8988T (cell line): ENCODE measurements at places on chromosomes 1 and 21.

- no peak for DNase-seq
These were observed 42.3 kb downstream of the MAN1C1 start for GRCh38 chr1:25658791-25659431.

GRCh38 chr1:156448134-156448967 is 52.2 kb downstream of the MEF2D start:
- DNase-seq: no peak

- DNase-seq: no peak
These were observed 29.0 kb downstream of the WDR26 start for GRCh38 chr1:224405604-224405970.

- no peak for DNase-seq
These were observed 17.5 kb upstream of the IGFN1 start for GRCh38 chr1:201172999-201173610.

DNA sequence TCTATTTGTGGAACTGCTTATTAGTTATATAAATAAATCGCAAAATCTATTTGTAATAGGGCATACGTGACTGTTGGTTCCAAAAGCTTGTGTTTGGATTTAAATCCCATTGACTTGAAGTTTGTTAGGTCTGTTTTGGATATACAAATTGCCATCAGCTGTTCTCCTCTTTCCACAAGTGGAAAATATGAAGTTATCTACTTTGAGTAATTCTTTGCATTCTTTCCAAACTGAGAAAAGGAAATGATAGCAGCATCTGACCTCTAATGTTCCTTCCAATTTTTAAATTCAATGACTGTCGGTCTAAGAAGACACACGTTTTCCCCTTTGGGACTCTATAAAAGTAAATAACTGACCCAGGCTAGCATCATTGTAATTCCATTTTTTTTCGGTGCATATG is 165.7 kb upstream of the SGIP1 start:
- DNase-seq: no peak

- no peak for DNase-seq
These were observed 11.5 kb downstream of the PFKFB2 start for GRCh38 chr1:207064561-207064960.

GRCh38 chr1:197285526-197286205 is 17.6 kb downstream of the CRB1 start:
- no peak for DNase-seq

DNA sequence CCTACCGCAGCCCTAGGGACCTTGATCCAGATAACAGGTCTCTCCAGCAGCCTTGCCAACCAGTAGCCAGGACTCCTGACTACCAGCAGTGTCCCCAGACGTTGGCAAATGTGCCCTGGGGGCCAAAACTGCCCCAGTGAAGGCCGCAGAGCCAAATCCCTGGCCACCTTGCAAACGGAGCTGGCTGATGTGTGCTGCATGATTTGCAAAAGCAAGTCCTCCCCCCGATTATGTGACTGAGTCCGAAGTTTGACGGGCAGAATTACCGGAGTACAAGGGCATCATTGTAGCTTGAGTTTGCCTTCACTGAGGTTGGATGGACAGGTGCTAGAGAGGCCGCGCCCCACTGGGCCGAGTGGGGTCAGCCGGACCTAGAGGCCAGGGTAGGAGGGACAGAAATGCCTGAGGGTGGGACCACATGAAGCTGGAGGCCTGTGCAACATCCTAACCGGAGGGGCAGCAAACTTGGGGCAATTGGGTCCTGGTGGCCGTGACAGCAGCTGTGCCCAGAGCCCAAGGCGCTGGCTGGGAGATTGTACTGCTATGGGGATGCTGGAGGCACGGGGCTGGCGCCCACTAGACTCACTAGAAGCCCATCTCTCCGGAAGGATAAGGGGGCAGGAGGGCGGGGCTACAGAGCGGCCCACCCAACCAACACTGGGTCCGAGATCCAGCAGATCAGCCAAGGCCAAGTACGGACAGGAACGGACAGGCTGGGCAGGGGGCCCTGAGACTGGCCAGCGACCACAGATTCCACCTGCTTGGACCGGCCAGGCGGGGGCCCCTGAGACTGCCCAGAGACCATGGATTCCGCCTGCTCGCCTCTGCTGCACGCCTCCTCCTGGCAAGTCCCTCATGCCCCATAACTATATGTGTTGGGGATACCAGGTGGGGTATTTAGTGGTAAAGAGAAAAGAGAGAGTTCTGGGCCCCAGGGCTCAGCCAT is 2.8 kb downstream of the ARHGEF16 start:
- no peak for DNase-seq

GRCh38 chr1:228264090-228264829 is 56.4 kb downstream of the OBSCN start:
- DNase-seq: no peak

DNA sequence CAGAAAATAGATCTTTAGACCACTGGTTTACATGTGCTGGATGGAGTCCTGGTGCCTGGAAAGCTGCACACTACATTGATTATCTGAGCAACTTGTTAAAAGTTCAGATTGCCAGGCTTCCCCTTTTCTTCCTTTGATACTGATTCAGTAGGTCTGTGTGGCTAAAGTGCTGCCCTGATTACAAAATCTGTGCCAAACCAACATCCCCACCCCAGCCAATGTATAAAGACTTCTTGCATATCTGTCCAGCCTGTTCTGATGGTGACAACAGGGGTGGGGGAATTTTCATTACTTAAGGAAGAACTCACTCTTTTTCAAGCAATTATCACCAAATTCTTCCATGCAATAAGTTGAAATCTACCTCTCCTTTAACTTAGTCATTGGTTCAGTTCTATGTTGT is 135.5 kb downstream of the TNFSF18 start:
- DNase-seq: no peak

DNA sequence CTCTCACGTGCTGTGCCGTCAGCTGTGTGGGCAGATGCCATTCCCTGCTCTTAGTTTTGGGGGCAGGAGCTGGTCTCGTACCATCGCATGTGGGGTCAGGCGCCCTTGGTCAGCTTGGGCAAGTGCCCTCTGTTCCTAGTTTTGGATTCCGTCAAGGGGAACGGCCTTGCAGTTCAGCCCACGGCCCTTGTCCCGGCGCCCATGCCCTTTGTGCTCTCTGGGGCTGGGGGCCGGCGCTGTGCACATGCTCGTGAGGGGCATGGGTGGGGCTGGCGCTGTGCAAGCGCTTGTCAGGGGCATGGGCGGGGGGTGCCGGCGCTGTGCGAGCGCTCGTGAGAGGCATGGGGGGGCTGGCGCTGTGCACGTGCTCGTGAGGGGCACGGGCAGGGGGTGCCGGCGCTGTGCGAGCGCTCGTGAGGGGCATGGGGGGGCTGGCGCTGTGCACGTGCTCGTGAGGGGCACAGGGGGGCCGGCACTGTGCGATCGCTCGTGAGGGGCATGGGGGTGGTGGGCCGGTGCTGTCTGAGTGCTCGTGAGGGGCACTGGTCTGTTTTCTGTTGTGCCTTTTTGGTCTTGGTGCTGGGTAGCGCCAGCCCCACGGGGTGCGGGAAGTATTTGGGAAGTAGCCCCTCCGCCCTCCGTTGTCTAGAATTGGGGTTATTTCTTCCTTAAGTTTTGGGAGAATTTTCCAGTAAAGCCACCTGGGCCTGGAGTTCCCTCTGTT is 29.5 kb upstream of the DIP2A start:
- DNase-seq: no peak

GRCh38 chr1:145805057-145805456 is 18.8 kb downstream of the RNF115 start:
- DNase-seq: no peak

DNA sequence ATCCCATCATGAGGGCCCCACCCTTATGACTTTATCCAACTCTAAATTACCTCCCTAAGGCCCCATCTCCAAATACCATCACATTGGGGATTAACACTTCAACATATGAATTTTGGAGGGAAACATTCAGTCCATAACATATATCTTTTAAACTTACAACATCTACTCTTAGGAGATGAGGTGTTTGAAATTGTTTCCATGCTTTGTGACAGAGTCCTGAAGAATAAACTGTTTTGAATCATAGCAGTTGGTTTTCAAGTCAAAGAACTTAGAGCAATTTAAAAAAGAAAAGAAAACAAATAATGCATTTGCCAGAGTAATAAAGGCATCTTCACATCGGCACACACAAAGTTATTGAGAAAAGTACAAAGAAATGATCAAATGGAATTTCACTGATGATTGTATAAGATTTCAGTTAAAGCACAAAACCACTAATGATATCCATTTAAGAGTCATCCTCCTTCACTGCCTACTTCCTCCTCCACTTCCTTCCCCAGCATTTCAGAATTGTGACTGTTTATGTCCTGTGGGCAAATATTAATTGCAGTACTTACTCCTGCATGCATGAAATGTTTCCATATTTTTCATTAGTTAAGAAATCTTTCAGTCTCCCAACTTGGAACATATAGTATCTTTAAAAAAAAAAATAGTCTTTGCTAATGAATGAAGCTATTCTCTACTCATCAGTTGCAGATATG is 202.0 kb downstream of the LRRC40 start:
- DNase-seq: no peak

- DNase-seq: no peak
These were observed at the start of gene CACYBP for GRCh38 chr1:174999936-175000696. CACYBP (plus strand) TSS chr1:174999947; CDS start chr1:175000181, 234 bp downstream.

GRCh38 chr1:229035748-229036082 is 235.2 kb upstream of the RAB4A start:
- DNase-seq: no peak

GRCh38 chr1:22741118-22741517 is 30.5 kb downstream of the EPHB2 start:
- no peak for DNase-seq

GRCh38 chr1:186750257-186750656 is 70.0 kb upstream of the PTGS2 start:
- no peak for DNase-seq

GRCh38 chr1:2529784-2530512 is at the start of gene HES5:
HES5 (minus strand) TSS chr1:2530263; CDS start chr1:2530164, 99 bp downstream.
- no peak for DNase-seq

DNA sequence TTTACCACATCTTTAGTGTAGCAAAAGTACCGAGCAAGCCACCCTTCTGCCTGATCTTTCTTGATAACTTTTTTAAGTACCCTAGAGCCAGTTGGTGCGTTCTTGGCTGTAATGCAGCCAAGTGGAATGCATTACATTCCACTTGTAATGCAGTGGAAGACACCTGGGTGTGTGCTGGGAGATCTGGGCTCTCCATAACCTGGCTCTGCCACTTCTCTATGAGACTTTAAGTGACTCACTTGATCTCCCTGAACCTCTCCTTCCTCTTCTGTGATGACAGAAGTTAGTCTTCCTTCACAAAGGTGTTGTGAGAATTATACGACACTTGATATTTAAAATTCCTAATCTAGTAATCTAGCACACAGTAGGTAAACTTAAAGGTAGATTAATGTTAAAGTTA is 35.3 kb upstream of the NFIA start:
- DNase-seq: no peak

DNA sequence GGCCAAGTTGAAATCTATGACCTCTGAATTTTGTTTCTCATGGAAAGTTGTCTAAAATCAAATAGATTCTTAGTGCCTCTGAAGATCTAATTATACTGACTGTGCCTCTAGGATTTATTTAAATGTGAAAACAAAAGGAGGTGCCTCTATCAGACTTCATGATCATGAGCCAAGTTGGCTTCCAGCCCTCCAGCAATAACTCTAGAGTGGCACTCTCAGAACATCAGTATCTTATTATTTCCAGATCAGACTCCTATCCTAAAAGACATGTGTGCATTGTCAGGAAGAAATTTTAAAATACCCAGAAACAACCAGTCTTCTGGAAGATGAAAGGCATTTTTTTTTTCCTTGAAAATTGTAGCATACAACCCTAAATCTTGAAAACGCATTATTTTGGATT is 368.0 kb downstream of the PDE4B start:
- DNase-seq: no peak

DNA sequence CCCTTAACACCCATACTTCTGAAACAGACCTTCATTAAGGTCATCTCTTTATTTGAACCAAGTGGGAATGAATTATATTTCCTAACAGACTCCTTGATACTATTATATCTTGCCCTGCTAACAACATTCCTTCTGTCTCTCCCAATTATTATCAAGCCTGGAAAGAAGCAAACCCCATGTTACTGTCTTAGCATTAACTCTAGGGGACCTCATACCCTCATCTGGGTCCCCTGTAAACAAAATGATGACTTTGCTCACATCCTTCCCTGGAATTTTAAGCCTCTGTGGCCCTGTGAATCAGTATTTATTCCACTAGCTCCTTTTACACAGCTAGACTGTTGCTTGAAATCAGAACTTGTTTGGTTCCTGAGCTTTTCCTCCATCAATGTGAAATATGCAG is 38.3 kb upstream of the BCL10 start:
- DNase-seq: no peak

DNA sequence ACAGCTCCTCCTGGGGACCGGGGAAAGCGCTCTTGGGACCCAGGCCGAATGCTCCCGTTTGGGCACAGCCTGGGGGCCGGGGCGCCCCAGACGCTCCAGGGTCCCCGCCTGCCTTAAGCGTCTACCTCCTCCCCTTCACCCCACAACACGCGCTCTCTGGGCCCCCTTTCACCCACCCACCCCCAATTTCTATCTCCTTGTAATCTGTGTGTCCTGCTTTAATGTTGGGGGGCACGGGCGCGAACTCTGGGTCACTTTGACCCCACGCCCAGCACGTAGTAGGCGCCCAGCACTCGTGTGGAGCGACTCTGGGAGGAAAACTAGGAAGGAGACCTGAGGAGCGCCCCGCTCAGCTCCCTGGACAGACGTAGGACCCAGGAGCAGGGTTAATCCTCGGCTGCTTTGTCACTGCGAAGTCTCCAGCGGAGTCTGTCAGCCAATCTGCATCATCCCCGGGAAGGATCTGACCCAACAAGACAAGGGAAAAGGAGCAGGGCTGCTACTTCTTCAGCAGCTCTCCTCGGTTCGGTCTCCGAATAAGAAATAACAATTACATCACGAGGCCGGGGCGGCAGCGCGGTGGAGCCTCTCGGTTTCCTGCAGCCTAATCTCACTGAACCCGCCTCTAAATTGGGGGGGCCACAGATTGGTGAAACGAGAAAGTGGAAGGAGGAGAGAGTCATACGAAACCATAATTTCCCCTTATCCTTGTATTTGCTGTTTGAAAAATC is 757 bp upstream of the NRIP1 start:
- peak; percentile 95 for DNase-seq

- no peak for DNase-seq
These were observed 1126.7 kb upstream of the ADGRL2 start for GRCh38 chr1:80673935-80674597.

DNA sequence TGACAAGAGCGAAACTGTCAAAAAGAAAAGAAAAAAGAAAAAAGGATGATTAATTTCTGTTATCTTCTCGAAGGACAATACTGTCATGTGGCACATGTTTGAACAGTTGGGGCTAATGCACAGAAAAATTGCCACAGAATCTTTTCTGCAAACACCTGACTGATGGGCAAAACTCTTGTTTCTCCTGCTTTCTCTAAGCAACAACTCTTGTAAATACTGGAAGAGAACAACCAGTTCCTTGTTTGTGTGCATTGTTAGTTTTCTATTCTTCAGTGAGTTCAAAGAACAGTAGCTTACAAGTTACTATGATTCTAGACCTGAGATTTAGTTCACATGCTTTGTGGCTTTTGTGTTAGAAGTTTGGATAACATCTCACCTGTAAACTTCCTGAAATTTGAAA is 60.7 kb downstream of the CDC14A start:
- no peak for DNase-seq

DNA sequence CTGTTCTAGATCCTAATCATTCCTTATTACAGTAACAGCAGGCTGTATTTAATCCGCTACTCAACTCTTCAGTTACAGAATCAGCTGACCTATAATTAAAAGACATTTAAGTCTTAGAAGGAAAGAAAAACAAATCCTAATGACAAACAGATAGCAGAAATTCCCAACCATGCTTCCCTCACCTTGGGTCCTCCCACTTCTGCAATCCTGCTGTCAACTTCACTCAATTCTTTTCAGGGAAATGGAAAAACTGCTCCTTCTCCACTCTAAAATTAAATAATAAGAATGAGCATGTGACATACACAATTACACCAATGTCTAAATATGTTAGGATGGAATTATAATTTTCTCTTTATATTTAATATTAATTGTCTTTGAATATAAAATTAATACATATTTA is 182.6 kb upstream of the LYPLAL1 start:
- DNase-seq: no peak
